Vagina (tissue), 2 donors: ENCODE measurements at places on chromosomes 7 and 10. TPM values are rescaled to one million over a fixed set of nuclear protein-coding genes. Genes with fewer than 3 reads are reported as not detected.

GRCh38 chr10:70711177-70711576 is 38.9 kb downstream of the ADAMTS14 start:
- no peak for DNase-seq

DNA sequence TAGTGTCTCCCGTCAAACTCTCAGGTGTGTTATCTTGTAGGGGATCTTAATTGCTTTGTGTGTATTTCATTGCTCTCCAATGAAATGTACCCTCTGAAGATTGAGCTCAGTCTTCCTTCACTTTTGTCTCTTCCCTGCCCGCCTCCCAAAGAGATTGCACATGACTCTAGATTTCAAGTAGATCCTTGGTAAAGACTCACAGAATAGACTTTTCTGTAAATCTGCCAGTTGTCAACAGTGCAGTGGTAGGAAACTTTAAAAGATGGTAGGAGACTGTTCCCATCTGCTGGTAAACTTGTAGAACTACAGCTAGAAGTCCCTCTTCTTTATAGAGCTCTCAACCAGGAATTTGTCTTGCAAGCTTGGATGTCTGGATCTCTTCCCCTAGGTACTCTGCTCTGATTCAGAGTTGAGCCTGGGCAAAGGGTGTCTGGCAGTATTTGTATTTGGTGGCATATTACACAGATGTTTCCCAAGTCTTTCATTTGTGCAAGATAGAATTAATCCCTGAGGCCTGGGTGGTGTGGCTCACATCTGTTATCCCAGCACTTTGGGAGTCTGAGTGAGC is 9.6 kb downstream of the CCL26 start:
- DNase-seq, result no peak

- no peak for DNase-seq
Observed at GRCh38 chr7:37333075-37333474, 115.6 kb downstream of the ELMO1 start.

DNA sequence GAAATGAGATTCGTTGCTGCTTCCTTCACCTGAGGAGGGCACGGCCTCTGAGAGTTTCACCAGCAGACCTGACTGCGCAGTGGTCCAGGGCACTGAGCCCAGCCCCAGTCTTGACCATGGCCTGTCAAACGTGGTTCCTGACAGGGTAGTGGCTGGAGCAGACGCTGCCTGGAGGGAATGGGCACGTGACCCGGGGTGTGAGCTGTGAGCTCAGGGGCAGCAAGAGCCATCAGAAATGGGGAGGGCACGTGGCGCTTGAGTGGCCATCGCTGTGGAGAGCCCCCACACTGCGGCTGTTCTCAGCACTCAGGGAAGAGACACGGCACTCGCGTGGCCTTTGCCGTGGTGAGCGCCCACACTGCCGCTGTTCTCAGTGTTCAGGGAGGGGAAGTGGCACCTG is 12.0 kb downstream of the FAM20C start:
- DNase-seq, result no peak

DNA sequence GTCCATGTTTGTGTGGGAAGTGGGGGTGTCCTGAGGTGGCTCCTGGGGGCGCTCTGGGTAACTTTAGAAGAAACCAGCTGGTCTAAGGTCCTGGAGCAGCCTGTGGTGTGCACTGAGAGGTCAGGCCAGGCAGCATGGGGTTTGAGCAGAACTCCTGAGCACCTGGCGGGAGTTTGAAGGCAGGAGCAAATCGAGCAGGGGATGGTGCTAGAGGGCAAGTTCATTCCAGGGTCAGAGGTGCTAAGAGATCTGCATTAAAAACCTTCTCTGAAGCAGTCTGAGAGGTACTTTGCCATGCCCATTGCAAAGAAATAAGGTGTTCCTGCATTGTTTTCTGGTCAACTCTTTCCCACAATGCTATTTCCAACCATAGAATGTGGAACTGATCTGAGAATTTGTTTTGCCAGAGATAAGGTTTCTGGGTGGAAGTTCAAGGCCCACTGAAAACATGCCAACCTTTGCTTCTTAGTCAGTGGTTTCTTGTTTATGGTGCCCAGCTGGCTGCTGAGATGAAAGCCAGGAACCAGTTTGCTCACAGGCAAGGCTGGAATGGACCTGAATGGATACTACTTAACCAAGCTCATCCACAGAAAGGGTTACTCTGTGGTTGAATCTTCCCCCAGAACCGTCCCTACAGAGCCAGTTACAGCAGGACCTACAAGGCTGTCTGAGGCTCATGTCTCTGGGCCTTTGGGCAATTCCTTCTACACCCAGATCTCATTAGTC is 136.3 kb upstream of the TMEM72 start:
- no peak for DNase-seq

GRCh38 chr10:131018886-131019500 is 292.5 kb downstream of the TCERG1L start:
- DNase-seq, result no peak

- no peak for DNase-seq
Observed at GRCh38 chr7:129072479-129073011, 17.6 kb upstream of the TNPO3 start.

DNA sequence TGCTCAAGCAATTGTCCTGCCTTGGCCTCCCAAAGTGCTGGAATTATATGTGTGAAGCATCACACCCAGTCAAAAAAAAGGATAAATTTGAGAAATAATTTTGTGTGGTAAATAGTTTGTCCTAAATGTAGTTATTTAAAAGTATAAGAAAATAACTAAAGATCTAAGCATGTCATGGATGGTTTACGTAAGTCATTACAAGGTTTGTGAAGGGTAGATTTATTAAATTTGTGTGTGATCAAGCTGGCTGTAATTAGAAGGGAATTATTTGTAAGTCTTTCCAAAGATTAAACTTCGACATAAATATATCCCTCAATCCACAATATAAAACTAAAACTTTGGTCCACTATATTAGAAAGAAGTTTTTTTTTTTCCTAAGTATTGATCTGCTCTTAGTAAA is 28.6 kb downstream of the ORC5 start:
- DNase-seq, result no peak

DNA sequence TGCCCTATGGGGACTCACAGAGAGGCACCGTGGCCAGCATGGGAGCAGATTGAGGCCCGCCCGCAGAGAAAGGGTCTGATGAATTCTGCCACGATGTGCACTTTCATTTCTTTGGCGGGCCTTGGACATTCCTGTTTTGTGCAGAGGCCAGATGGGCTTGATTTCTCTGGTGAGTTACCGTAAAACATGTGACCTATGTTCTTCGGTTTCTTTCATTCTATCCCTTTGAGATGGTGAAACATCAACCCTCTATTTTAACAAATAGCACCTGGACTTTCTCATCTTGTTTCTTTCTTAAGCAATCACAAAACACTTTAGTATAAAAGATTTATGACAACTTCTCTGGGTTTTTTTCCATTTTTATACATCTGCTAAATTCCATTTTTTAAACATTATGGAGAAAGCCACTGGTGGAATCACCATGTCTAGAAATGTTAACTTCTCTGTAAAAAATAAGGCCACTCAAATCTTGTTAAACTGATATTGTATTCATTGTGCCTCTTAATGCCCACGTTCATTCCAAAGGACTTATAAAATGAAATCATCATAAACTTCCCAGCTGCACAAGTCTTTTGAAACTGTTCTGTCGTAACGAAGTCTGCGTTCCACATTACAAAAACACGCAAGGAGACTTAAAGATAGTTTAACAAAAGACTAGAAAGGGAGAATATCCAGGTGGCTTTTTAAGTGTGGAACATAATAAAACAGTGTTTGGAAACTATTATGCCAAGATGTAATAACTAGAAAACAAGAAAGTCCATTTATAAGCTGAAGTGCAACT is 21.4 kb upstream of the ODAD2 start:
- no peak for DNase-seq

DNA sequence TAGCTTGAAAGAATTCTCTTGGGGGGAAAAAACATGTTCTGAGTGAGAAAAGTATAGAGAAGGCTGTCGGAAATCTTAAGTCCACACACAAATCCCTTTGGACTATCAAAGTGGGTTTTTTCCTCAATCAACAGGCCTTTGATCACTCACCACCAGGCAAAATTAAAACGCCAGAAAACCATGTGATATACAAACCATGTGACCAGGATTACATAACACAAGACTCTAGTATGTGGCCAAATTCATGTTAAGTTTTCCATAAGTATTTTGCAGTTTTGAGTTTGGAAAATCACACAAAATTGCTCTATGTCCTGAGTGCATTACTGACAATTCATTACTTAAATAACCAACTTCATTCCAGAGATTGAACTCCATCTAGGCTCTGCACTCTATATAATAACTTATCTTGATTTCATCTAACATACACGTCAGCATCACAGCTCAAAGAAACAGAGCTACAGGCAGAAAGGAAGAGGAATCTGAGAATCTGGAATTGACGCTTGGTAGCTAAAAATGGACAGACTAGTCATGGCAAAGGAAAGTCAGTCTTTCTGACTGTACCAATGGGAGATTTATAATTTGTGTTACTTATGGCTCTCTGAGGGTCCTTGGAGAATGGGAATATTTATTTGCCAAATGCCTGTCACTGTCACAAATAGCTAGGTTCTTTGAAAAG is 383.5 kb downstream of the SFMBT2 start:
- no peak for DNase-seq

DNA sequence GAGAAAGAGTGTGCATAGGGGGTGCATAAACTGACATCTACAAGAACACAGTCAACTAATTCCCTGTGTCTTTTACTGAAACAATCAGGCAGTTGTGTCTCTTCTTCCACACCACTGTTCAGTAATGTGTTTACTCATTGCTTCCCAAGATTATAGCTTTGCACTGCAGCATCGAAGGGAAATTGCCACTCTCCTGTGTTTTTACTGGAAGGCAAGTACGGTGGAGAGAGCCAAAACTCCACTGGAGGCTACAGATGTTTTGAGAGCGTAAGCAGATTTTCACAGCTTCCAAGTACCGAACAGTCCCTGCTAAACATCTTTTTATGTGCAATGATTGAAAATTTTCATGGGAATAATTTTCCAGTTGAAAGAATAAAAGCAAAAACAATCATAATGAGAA is 510.5 kb upstream of the AKR1E2 start:
- no peak for DNase-seq

DNA sequence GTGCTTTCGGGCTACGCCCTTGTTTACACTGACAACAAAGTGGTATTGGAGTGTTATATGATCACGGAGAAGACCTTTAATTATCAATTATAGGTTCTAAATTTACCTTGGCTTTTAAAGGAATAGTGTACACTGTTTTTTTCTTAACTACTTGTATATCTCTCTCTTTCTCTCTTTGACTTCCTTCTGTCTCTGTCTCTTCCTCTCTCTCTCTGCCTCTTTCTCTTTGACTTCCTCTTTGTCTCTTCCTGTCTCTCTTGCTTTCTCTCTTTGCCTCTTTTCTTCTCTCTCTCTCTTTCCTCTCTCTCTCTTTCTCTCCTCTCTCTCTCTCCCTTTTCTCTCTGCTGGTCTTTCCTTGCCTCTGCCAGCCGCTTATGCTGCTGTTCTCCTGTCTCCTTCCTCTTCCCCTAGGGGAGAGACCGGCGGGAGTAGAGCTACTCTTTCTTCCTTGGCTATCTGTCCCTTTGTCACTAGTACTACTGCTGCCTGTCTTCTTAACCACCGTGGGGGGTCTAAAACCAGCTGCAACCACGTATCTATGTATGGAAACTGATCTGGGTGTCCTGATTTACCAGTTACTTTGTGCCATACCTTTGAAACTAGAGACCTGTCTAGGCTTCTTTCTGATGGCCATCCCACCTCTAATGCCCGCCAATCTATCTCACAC is 36.9 kb upstream of the GSDME start:
- DNase-seq, result no peak

DNA sequence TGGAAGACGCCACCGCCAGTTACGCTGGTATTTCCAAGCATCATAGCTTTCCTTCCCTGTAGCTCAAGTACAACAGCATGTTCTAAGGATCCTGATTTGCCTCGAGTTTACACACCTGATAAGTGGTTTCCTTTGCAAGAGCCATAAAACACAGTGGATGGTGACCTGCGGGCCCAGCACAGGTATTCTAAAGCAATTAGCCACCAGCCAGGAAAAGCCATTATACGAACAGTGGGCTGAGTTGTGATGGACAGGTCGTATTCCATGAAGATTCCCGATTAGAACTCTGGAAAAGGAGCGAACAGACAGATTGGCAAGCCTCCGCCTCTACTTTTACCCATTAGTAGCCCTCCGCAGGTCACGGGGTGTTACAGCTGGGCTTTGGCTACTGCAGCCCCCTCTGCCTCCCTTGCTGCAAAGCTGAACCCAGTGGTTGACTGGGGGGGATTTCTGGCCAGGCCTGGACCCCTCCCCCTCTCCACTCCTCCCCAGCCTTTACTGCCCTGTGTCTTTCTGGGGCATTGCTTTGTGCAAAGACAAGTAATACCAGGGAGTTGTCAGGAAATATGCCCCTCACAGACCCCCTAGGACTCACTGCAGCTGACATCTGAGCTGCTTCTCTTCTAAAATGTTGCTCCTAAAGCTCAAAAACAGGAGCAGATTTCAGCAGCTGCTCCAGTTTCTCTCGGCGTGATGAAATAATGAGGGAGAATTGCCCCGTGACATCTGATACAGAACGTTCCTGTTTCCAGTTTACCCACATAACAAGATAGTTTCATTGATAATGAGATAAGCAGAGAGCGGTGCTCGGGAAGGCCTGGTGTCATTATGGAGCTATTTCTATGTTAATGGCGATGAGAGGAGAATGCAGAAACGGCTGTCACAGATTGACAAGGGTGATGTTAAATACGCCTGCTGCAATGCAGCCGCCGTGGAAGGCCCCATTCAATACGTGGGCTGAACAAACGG is 214.4 kb downstream of the CCSER2 start:
- no peak for DNase-seq

DNA sequence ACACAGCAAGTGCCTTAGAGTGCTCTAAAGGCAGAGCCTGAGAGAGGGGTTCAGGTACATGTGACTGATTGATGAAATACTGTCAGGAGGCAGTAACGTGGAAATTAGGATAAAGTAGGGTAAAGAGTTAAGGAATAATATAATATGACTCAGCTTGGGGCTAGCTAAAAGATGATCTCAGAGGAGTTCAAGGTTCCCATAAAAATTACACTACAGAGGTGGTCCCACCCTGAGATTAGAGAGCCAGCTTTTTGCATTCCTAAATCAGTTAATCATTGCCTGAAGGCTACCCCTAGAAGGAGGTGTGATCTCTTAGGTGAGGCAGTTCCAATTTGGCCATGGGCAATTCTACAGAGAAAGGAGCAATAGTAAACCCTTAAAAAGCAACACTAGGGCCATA is 5.8 kb downstream of the LIPJ start:
- no peak for DNase-seq

DNA sequence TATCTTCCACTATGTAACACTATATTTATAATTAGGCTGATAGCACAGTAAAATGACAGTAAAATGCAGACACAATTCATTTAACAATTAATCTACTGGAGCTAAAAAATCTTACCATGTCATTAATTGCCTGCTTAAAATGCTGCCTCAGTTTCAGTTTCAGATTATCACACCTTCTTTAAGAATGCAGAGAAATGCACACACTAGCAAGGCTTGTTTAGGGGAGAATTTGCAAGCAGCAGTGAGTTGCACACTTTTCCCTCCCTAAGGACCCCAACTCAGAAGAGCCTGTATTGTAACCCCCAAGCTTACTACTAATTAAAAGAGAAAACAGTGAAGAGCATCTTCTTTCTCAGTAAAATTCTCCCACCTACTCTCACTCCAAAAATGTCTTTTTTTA is 79.7 kb upstream of the KCNIP2 start:
- no peak for DNase-seq

GRCh38 chr7:96819111-96819700 is 109.6 kb upstream of the SEM1 start:
- no peak for DNase-seq

OR6V1 gene
- total RNA-seq, result not detected

TMEM236 gene
- total RNA-seq, result not detected

LAMB1 gene
- total RNA-seq, result 152 TPM

STEAP4 gene
- 41.7 TPM for total RNA-seq

TRIM50 gene
- total RNA-seq, result not detected

SND1 gene
- 85.9 TPM for total RNA-seq

OGDHL gene
- 3.4 TPM for total RNA-seq

HMX3 gene
- not detected for total RNA-seq

CDC14C gene
- not detected for total RNA-seq
